Fibroblast of villous mesenchyme (primary cell): ENCODE measurements at places on chromosomes 16 and 17.
A peak's percentile ranks its signal among the peaks of the same experiment; 100 is the strongest.

- DNase-seq = no peak
Measured at GRCh38 chr17:13003927-13004326, 13.9 kb downstream of the ELAC2 start.

DNA sequence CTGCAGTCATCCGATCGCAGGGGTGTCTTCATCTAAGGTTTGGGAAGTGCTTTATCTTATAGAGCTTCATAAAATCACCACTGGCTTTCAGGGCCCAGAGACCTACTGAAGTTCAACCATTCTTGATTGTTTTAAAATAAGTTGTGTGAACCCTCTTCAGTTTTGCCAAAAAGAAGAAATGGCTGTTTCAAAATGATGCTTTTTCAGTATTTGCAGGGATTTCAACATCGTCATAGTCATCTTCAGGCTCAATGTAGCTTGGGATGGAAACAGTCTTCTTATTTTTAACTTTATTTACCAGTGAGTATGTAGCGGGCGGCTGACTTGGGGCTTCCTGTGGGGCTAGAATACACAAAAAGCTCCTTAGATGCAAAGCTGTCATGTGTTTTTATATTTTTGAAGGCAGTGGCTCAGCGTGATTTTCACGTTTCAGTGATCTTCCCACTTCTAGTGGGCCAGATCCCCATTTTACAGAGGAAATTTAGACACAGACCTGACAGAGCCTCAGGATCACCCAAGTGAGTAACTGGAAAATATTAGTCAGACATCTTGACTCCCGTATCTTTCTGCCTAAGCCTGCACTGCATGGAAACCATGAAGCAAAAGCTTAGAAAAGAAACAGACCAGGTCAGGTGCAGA, 19.1 kb upstream of the ZNF594 start:
- no peak for DNase-seq

DNA sequence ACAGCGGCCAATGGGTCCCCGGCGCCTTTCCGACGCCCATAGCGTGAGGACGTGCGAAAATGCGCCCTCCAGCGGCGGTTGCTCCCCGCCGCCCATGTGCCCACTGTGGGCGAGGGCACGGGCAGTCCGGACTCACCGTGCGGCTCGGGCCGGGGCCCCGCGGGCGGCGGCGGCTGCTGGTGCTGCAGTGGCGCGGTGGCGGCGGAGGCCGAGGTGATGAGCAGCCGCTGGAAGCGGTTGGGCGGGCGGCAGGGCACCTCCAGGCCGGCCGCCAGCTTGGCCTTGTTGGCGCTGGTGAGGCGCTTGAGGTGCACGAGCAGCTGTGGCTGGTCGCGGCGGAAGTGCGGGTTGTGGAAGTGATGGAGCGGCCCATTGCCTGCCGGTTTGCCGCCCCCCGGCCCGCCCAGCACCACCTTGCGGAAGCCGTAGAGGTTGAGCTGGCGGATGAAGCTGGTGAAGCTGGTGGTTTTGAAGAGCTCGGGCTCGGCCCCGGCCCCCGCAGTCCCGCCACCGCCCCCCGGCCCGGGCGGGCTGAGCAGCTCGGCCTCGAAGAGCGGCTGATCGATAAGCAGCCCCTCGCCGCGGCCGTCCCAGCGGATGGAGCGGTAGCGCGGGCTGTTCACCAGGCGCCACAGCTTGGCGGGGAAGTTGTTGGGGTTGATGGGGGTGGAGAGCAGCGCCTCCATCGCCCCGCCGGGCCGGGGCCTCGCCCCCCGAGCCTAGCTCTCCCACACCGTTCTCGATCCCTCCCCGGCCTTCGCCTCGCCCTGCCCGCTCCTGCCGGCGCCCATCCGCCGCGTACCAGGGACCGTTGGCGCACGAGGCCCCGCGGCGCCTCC, at the start of gene HSF5:
Gene HSF5, minus strand, starts transcription at position 820 of the 839 bp plus-strand sequence. Its CDS starts 134 bp downstream, at position 686.
- DNase-seq = no peak

DNA sequence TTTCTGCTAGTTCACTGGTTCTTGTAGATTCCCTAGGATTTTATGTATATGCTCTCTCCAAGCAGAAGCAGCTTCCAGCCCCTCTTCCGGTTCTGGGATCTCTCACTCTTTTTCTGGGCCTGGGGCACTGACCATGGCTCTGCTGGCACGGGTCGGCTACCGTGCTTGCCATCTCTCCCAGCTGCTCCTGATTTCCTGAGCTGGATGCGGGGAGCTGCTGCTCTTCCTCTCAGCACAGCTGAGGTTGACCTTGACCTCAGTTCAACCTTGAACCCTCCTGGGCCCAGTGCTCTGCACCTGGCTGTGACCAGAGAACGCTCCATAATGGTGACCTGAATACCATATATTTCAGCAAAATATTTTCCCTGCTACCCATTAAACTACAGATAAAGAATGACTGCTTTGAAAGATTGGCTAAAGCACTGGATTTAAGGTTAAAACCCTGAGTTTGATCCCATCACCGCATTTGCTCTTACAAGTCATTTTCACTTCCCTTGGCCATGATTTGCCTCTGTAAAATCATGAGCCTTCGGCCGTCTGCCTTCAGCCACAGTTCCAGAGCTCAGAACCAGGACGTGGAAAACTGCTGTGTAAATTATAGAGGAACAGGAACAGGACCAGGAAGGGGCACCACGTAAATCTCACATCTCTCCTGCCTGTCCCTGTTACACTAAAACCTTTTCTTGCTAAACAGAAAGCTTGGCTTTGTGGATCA, 130.8 kb upstream of the CHMP6 start:
- DNase-seq = no peak

DNA sequence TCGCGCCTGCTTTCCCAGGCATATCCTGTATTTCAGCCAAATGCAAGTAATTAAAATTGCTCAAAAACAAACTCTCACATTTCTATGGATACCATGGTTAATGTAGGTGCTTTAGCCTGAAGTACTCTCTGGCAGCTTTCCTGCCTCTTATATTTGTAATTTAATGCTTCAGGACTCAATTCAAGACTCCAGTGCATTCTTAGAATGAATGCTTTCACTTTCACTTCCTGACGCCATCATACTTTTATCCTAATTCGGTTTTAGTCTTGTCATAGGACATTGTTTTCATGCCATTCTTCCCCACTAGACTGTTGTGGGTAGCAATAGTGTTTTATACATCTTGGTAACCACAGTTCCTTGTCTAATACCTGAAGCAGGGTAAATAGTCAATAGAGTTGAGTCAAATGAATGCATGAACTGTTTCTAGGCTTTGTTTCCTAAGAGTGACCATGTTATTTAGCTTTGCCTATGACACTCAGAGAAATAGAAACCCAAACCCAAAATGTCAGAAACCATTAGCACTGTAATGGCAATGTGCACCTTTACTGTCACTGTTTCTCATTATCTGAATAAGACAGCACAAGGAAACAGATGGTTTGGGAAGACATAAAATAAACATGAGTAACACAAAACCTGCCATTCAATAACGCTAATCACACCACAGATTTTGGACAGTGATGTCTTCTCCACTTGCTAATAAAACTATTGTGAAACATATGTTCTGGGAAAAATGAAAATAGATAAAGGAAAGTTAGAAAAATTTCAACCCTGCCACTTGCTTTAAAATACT, 705.5 kb downstream of the CDH11 start:
- peak; percentile 56 for DNase-seq

DNA sequence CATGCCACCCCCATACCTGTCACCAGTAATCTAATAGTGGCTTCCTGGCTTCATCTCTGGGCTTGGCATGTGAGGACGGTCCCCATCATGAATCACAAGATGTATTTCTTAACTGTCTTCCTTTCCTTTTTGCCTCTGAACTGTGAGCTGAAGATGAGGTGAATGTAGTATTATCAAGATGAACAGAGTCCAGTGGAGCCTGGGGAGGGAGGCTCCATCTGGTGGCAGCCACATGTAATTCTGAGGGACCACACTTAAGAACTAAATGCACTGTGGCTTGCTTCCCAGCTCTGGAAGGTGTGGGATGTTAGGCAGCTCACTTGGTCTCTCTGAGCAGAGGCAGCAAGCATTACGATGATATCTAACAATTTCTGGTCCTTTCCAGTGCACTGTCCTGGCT, 354.9 kb upstream of the ASIC2 start:
- DNase-seq = peak; percentile 29

GRCh38 chr16:72380283-72380682, 208.3 kb upstream of the PMFBP1 start:
- DNase-seq = peak; percentile 12

GRCh38 chr17:79118924-79119323, 44.3 kb downstream of the ENGASE start:
- DNase-seq = no peak

- DNase-seq = peak; percentile 86
Measured at GRCh38 chr16:24685539-24686432, 43.7 kb upstream of the TNRC6A start.

DNA sequence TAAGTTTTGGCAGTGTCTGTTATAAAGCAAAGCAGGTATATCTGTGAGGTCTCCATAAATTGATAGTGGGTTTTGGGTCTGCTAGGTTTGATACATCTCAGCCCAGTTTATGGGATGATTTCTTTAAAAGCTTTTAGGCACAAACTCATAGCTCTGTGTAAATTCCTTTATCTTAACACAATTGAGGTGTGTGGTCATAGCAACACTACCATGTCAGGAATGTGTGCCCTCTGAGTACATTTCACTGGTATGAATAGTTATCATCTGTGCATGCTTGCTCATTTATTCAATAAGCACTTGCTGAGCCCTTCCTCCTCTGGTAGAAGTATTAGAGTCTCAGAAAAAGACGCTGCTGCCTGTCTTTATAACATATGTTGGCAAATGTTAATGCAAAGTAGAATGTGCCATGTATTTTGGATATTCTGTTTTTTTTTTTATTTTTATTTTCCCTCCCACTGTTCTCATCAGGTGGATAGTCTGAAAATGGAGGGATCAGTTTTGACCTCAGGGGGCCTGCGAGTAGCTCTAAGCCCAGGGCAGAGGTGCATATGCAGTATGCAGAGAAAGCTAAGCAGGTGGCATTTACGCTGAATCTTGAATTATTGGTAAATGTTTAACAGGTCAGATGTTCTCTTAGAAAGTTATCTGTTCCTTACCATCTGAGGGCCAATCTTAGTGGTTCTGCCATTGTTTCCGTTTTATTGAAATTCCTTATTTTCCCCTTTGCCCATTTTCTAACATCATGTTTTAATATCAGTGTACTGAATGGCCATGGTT, 90.7 kb downstream of the WNT3 start:
- peak; percentile 21 for DNase-seq

DNA sequence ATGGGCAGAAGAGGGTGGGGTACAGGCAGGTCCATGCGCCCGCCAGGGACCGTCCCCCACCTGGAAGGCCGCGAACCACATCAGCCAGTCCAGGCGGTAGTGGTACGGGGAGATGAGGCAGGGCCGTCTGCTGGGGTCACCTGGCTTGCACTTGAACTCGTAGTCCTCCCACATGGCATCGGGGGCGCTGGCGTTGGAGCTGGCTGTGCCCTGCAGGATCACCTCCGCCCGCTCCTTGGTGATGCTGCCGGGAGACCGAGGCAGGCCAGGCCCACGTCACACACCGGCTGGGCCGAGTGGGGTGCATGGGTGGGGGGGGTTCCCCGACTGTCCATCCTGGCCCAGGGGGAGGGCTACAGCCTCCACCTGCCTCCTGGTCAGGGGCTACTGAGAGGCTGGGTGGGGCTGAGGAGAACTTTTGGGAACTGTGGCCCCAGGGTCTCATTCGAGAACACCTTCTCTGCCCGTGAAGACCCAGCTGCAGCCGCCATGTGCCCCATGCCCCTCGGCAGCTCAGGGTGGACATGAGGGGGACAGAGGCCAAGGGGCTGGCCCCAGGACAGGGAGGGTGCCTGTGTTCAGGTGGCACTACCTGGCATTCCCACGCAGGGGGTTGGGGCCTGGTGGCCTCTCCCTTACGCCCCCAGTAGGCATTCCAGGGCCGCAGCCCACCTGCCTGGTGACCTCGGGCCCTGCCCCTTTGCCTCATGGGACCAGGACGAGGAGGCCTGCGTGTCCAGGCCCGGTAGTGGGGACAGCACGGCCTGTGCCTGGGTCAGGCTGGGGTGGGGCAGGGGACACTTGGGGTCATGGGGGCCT, 69.5 kb upstream of the GNG13 start:
- DNase-seq = no peak

DNA sequence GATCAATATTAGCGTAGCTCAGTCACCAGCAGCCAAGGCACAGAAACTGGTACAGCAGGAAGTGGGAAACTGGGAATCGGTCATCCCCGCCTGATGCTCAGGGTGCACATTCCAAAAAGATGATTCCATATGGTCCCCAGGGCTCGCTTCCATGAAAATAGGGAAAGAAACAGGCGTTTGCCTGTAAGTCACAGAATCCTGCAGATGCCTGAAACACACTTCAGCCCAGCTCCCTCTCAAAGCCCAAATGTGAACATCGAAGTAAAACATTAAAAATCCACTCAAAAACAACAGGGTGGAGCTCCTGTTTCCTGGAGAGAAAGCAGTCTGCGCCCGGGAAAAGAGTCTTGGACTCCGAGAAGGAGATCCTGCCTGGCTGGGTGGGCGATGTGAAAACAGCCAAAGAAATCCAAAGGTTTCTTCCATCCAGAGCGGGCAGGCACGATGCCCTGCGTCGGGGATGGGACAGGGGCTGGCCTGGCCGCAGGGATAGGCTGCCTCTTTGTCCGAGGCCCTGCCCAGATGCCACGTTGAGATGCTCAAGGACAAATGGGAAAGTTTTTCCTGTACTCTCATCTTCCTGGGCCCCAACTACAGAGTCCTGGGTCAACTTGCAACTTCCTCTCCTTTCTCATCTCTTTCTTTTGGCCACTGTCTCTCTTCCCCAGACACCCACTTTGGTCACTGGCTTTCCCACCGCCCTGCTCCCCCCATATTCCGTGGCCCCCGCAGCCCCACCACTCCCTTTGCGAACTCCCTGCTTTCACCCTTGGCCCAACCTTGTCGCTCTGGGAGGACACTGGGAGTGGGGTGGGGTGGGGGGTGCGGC, 743 bp downstream of the WIPI1 start:
- peak; percentile 95 for DNase-seq

DNA sequence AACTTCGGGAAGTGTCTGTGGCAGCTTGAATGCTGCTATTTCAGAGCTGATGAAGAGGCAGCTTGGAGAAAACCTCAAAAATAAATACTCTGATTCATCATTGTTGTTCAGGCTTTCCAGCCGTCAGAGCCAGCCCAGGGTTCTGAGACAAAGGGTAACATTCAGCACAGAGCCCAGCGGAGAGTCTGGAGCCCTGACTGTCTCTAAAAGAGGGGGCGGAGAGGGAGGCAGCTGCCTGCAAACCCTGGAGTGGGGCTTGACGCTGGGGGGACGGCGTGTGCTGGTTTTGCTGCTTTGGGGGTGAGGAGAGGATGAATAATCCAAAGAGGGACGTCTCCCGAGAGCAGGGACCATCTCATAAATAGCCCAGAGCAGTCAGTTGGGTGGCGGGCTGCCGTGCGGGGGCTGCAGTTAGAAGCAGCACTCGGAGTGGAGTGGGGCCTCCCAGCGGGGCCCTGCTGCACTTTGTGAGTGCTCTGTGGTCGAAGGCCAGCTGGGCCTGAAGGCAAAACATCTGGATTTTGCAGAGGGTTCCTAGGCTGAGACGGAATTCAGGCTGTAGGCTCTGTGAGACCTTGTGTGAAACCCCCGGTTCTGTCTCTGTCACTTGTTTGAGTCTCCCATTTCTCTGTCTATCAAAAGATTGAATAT, 237.8 kb downstream of the PRKCA start:
- DNase-seq = peak; percentile 81

- DNase-seq = no peak
Measured at GRCh38 chr17:8143581-8144400, 8.4 kb downstream of the PER1 start.
